ENCODE measurements at places on chromosomes 16 and 17. TPM values are rescaled to one million over a fixed set of nuclear protein-coding genes. Genes with fewer than 3 reads are reported as not detected.

SGSM2 gene
- 52.6 TPM for total RNA-seq

SLC16A11 gene
- total RNA-seq: 1.1 TPM

STX1B gene
- total RNA-seq: 0.70 TPM

TBC1D3I gene
- total RNA-seq: 0.05 TPM

BTBD17 gene
- total RNA-seq: not detected

GDPD1 gene
- 1.6 TPM for total RNA-seq

Data from dermis blood vessel endothelial cell (primary cell).